ENCODE measurements at places on chromosomes 3 and 15.

- no peak for DNase-seq
Observed at GRCh38 chr15:47364230-47365141, 352.8 kb upstream of the SEMA6D start.

- DNase-seq = no peak
Observed at GRCh38 chr3:59685432-59685831, 635.6 kb upstream of the CFAP20DC start.

DNA sequence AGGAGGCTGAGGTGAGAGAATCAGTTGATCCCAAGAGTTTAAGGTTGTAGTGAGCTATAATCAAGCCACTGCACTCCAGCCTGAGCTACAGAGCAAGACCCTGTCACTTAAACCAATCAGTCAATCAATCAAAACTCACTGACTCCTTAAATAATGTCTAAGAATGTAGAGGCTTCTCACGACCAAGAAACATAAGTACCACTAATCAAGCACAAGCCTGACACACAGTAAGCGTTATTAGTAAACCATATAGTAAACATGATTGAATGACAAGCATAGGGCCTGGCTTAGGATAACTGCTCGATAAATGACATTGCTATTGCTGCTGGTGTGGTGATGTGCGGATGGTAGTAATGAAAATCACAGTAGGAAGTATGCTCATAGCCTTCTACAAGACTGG lies 29.4 kb downstream of the C3orf85 start:
- DNase-seq = no peak

- DNase-seq = no peak
Observed at GRCh38 chr3:179028408-179028807, 43.2 kb downstream of the ZMAT3 start.

DNA sequence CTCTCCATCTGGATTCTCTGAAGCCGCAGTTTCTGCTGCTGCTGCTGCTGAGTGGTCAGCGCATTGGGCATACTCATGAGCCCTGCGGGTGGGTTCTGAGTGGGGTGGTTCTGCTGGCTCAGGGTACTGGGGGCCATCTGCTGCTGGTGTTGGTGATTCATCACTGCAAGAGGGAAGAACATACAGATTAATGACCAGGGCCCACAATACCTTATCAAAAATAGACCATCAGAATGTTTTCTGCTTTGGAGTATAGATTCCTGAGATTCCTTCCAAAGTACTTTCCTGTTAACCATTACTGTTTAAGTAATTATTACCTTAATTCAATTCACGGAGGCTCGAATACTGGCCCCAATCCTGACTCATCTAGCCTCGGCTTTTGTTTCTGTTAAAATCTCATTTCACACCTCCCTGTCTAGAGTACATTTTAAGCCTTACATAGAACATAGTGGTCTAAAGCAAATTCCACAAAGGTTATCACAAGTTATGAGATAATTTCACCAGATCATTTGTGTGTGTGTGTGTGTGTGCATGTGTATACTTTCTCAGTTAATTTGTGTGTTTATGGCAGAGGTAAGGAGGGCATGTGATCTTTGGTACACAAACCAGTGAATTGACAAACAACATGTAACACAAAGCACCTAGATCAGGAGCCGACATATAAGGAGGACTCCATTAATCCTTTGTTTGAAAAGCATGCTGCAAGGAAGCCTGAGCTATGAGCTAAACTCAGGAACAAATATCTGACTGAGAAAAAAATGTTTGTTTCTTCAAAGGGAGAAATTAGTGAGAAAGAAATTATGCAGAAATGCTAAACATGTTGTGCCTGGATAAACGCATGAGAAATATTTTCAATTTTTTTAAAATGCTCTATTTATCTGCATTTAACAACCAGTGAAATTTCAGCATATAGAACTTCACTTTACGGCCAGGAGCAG lies 68.1 kb downstream of the TM4SF4 start:
- no peak for DNase-seq

- DNase-seq = no peak
Observed at GRCh38 chr3:105555206-105555605, 188.5 kb downstream of the ALCAM start.

DNA sequence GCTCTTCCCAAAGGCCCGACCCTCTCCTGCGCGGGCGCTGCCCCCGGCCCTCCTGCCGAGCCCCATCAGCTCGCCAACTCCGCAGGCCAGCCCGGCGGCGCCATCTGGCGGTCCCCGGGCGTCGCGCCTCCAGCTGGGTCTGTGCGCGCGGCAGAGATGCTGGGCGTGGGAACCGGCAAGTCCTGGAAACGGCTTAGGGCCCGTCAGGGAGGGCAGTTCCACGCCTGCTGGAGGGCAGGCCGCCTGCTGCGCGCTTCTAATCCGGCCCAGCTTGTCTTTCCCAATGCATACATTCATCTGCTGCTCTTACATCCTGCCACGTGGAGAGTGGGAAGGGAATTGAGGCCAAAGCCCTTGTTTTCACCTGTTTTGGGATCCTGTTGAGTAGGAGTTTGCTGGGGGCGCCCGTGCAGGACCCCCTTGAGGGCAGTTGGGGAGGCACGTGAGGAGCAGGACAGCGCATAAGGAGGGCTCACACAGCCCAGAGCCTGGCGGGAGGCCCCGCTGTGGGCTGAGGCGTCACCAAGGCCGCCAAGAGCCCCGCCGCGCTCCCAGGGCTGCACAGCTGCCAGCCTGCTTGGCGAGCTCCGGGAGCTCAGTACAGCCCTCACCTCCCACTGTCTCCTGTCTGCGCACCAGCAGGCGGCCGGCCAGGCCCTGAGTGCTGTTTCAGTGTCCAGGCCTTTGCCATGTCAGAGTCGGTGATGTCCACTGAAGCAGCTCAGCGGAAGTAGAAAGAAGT lies 165.6 kb downstream of the NSMCE3 start:
- no peak for DNase-seq

DNA sequence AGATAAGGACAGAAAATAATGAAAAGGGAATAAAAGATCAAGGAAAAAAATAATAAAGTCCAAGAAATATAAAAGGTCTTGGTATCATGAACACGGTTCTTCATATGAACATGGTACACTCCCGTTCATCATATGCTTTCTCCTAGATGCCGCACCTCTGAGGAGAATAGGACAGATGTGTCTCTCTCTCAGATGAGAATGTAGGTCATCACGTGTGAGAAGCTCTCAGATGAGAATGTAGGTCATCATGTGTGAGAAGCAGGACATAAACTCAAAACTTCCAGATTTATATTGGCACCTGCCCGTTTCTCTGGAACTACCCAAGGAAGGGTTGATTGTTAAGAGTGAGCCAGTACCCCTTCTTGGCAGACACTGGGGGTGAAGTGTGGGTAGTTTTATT lies 29.9 kb upstream of the IQCF6 start:
- DNase-seq = no peak

DNA sequence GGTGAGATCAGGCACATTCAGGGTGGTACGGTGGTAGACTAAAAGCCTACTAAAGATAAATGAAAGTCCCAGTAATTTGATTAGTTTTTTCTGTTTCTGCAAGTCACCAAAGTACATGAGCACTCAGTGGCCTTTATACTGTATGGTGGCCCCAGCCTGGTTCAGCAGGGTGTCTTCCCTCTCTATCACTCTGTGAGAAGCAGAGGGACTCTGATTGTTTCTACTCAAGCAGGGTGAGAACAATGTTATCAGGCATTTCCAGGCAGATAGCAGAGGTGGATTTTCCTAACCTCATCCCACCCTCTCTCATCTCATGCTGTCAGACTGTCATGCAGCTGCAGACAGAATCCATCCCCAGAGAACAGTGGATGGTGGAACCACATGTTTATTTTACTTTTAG lies 71.5 kb upstream of the BFSP2 start:
- no peak for DNase-seq

DNA sequence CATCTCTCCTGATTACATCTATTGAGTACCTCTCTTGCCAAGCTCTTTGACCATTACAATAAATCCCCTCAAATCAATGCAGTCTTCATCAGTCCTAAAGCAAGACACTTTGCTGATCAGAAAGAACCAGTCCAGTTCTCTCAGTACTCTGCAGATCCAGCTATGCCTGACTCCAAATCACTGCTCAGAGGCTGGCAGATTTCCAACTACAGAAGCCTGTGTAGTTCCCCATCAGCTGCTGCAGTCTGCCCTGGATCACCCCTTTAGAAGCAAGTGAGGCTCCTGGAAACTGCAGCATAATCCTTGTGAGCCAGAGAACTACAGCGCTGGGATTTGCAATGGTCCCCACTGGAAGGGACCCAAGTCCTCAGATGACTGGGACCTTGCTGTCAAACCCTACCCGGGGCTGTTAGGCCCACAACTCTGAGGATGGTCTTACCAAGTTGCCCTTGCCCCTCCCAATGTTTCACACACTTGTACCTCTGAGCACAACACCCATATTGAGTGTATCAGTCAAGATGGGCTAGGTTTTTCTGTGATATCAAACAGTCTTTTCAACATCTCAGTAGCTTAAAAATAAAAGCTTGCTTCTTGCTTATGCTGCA lies 81.9 kb upstream of the TOPAZ1 start:
- no peak for DNase-seq

DNA sequence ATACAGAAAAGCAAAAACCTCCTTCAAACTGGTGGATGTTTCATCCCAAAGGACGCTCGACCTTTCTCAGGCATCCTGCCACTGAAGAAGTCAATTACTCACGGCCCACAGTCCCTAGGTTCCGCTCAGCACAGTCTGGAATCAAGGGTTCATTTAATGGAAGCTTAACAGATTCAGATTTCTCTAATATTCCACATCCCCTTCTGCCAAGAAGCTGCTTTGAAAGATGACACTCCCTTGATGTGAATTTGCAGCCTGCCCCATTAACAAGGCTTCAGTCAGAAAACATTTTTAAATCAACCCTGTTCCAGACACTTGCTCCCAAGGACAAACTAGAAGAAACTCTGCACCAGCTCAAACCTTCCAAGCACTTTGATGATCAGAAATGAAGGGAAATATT lies 81.2 kb downstream of the LIPC start:
- DNase-seq = no peak

DNA sequence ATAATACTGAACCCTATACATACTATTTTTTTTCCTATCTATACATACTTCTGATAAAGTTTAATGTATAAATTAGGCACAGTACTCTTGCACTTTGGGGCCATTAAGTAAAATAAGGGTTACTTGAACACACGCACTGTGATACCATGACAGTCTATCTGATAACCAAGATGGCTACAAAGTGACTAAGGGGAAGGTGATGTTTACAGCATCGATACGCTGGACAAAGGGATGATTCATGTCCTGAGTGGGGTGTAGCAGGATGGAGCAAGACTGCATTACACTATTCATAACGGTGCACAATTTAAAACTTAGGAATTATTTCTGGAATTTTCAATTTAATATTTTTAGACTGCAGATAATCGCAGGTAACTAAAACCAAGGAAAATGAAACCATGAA lies 30.0 kb upstream of the SLC2A2 start:
- DNase-seq = no peak

DNA sequence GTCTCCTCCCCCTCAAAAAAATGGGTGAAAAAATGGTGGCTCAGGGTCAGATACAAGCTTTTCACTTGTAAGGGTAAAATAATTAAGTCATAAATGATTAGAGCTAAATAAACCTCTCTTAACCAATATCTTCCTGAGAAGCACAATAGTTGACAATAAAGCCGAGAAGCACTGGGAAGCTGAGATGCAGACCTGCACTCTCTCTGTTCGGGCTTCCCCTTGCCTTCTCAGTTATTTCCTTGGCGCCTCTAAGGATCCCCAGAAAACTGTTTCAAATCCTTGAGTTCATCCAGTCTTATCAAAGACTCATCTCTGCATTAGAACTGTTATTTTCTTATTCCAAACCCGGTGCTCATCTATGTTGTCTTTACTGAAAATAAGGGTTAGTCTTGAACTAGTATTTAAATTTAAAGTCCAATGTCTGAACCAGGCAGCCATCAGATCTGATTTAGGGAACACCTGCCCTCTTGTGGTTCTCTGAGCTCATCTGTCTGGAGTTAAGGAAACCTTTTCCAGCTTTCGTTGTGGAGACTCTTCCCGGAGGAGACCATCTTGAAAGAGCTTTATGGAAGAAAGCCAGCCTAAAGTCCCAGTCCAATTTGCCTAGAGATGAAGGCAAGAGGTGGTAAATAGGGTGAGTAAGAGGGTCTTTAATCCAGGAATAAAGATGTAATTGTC lies 256.4 kb upstream of the MCTP2 start:
- no peak for DNase-seq

DNA sequence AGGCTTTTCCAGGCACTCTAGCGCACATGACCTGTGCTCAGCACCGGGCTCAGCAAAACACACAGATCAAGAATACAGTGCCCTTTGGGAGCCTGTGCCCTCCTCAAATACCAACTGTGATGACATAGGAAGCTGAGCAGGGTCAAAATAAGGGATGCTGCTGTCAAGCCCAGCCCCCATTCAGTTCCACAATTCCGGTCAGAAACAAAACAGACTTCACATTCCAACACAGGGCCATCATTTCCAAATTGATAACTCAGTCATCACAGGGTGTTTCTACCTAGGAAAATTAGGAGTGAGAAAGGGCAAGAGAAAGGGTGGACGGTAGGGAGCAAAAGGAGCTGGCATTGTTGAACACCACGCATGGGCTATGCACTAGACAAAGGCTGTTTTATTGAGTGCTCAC lies 158.4 kb upstream of the CCDC54 start:
- DNase-seq = no peak

DNA sequence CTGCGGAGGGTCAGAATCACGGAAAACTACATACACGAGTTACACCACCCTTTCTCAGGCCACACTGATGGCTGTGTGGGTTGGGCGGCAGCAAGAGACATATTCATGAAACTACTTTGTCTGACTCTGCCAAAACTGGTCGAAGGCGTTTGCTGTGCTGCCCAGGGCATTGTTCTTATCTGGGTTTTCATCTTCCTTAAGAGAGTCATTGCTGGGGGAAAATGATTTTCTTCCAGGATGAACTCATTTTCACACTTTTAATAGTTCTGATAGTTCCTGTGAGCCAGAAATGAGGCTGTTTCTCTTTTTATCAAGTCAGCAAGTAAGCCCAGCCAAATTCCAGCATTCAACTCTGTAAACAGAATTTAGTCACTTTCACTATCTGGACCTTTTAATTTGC lies 47.6 kb downstream of the TRIM71 start:
- DNase-seq = no peak

DNA sequence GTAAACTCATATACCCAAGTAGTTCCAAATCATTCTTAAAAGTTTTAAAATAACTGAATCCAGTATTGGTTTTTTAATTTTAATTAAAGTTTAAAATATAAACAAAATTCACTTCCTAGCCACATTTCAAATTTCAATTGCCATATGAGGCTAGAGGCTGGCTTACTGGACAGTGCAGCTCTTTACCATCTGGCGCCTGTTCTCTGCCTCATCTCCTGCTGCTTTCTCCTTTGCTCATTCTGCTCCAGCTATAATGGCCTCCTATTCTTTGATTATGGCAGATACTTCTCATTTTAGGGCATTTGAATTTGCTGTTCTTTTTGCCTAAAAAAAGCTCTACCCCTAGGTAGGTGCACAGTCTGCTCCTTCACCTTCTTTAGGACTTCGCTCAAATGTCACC lies 19.1 kb downstream of the ARMC8 start:
- DNase-seq = no peak

GRCh38 chr3:67946436-67946835 lies 292.0 kb upstream of the SUCLG2 start:
- no peak for DNase-seq
